ENCODE measurements at places on chromosomes 11 and 22. TPM values are rescaled to one million over a fixed set of nuclear protein-coding genes. Genes with fewer than 3 reads are reported as not detected.

FDXACB1 gene
- 3.8 TPM for total RNA-seq

PIK3IP1 gene
- 8.1 TPM for total RNA-seq

TSKU gene
- 3.6 TPM for total RNA-seq

RIMBP3C gene
- under 0.01 TPM for total RNA-seq

TREH gene
- under 0.01 TPM for total RNA-seq

Measured in epithelial cell of umbilical artery (primary cell).